ENCODE measurements at places on chromosomes 11 and 22.

DNA sequence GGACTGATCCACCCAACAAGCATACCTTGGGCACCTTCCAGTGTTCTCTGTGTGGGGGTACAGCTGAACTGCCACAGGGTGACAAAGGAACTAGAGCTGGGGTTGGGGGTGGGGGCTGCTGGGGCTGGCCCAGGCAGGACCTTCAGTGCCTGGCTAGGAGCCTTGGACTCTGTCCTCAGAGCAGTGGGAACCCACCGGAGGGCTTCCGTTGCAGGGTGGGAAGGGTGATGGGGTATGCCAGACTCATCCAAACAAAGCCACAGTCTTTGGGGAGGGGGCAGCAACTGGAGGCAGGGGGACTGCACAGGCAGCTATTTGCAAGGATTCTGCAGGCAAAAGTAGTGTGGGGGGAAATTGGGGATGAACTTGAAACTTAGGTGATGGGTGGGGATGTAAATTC lies 35.7 kb upstream of the CLDN5 start:
- no peak for DNase-seq

GRCh38 chr22:41831828-41832552 lies 915 bp upstream of the SREBF2 start:
- peak; percentile 23 for DNase-seq

DNA sequence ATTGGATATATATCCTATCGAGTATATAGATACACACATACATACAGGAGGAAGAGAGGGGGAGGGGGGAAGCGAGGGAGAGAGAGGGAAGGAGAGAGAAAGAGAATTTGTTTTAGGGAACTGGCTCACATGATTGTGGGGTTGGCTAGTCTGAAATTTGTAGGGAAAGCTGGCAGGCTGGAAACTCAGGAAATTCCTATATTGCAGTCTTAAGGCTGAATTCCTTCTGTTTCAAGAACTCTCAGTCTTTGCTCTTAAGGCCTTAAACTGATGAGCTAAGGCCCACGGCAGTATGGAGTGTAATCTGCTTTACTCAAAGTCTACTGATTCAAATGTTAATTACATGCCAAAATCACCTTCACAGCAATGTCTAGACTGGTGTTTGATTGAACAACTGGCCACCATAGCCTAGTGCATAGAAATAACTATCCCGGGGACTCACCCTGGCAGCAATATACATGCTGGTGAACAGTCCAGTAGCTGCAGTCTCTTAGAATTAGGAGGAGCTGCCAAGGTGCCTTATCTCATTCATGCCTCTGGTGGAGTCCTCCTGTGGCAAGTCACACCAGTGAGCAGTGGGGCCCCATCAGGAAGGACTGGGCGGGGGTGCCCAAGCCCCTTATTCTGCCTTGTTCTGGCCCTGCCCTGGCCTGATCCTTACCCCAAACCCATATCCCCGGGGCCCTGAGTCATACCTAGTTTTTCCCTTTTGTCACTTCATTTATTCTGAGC lies 59.7 kb upstream of the AMPD3 start:
- DNase-seq = no peak

GRCh38 chr22:35625763-35626432 lies 8.8 kb upstream of the MB start:
- DNase-seq = no peak

GRCh38 chr22:46057246-46058090 lies 80.5 kb upstream of the WNT7B start:
- DNase-seq = no peak

DNA sequence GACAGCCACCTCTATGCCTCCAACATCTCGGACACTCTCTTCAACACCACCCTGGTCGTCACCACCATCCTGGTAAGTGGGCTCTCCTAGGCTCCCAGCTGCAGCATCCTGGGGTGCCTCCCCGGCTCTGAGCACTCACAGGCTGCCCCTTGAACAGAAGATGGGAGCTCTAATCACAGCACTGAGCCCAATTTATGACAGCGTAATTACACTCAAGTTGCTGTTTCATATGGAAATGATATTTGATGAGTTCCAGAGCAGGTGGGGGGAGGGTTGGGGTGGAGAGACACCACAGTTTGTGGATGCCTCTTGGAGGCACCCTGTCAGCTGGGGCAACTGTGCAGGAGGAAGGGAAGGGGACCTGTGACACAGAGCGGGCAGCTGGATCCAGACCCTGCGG lies 125.3 kb upstream of the TBCEL start:
- DNase-seq = no peak

GRCh38 chr22:21917181-21917958 lies 35.3 kb downstream of the PPM1F start:
- DNase-seq = no peak

DNA sequence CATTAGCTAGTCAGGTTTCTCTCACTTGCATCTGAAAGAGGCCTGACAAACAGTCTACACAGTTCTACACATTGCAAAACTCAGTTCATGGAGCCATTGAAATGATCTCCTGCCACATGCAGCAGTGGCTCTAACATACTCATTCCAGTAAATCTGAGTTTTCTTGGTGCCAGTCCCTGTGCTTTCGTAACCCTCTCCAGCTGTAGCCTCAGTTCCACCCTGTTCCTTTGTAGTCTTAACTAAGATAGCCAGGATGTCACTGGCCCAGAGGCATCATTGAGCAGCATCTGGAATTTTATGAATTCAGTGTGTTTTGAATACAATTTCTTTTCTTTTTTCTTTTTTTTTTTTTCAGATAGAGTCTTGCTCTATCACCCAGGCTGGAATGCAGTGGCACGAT lies 37.4 kb upstream of the ZBED5 start:
- no peak for DNase-seq

DNA sequence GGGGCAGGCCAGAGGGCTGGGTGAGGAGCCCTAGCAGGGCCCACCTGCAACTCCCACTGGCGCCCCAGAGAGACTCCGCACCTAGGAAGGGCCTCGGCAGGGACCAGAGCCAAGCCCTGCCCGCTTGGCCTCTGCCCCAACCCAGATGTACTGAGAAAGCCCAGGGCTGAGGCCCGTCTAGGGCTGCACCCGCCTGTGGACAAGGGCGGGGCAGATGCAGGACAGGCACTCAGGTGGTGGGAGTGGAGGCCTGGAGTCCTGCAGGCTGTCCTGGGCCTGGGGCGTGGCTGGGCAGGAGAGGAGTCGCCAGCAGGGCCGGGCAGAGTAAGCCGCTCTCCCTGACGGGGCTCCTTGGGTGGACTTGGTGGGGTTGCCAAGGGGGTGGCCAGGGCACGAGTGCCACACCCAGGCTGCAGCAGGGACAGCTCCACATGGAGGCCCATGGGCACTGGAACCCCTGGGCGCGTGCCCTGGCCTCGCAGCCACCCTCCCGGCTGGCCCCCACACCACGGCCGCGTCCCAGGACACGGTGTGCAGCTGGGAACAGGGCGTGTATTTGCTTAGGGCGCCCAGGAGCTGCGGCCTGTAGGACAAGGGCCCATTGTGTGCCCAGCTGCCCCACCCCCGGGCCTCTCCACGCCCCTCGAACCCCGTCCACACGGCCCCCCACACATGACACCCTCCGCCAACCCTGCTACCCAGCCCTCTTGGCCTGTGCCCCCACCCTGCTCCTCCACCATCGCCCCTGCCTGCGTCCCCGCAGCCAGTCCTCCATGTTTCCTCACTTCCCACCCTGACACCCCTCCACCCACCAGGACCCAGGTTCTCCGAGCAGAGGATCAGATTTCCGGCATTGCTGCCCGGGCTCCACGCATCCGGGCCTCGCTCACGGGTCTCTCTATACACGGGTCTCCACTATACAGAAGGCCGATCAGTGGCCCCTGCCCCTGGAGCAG lies 11.3 kb upstream of the PIM3 start:
- no peak for DNase-seq

GRCh38 chr22:29625090-29625825 lies 21.8 kb downstream of the NF2 start:
- DNase-seq = no peak

GRCh38 chr22:44891293-44891747 lies 118.5 kb downstream of the PHF21B start:
- no peak for DNase-seq

DNA sequence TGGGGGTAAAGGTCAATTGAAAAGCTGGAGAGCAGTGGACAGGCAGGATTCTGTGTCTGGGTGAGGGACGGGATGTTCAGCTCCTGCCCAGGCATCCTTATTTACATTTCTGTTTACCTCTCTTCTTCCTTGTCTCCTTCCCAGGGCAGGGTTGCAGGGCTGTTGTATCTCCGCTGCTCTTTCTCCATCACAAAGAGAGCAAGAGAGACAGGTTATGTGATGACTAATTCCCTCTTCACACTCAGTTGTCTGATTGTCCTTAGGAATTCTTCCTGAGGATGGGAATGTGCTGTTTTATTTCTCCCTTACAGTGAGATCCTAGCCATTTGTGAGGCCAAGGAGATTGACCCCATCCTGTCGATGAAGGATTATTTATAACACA lies 104.9 kb downstream of the VPREB1 start:
- no peak for DNase-seq

- no peak for DNase-seq
Measured at GRCh38 chr11:20258376-20258895, 98.2 kb upstream of the DBX1 start.

- DNase-seq = peak; percentile 72
Measured at GRCh38 chr11:123430721-123431497, 840 bp downstream of the GRAMD1B start.
